ENCODE measurements at places on chromosomes 7 and 10.

DNA sequence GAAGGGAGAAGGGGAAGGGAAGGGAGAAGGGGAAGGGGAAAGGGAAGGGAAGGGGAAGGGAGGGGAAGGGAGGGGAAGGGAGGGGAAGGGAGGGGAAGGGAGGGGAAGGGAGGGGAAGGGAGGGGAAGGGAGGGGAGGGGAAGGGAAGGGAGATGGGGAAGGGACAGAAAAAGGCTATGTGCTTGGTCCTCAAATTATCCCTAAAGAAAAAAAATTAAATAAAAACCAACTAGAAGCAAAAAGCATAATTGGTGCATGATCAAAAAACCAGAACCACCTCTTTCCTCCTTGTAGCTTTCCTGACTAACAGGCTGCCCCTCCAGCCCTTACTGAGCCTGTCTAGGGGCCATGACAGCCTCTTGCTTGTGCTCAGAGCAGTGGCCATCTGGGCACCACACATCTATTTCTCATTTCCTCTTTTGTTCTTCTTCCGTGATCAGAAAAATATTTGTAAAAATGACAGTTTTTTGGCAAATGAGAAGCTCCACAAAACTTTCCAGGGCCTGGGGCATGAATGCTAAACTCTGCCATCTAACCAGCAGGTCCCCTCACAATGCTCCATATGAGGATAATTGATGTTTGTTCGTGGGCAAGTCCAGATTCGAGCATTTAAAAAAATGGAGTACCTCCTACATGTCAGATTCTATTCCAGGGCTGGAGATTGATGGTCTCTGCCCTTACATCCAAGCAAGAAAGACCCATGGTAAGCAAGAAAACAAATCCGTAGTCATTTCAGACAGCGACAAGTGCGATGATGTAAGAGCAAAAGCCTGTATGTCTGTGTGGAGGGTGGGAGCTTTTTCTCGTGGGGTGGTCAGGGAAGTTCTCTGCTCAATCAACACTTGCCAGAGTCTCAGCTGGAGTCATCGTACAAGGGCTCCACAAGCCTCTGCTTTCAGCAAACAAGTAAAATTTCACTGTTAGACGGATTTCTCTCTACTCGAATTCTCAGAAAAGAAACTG lies 320.9 kb downstream of the WDR11 start:
- no peak for DNase-seq

GRCh38 chr10:9452056-9452455 lies 1397.6 kb downstream of the GATA3 start:
- no peak for DNase-seq

DNA sequence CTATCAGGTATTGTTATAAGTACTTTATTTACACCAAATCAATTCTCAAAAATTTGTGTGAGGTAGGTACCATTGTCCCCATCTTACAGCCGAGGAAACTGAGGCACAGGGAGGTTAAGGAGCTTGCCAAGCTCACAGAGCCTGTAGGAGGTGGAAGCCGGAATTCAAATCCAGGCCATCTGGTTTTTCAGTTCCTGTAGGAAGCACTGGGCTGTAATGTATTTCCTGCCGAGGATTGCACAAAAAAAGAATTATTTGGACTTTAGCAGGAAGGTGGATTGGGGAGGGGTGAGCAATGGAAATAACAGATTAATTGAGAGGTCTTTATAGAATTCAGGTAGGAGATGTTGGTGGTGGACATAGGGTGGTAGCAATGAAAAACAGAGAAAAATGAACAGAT lies 315.3 kb upstream of the AUTS2 start:
- DNase-seq, result no peak

- no peak for DNase-seq
These were observed 214.2 kb downstream of the ZNF248 start for GRCh38 chr10:37643187-37643586.

DNA sequence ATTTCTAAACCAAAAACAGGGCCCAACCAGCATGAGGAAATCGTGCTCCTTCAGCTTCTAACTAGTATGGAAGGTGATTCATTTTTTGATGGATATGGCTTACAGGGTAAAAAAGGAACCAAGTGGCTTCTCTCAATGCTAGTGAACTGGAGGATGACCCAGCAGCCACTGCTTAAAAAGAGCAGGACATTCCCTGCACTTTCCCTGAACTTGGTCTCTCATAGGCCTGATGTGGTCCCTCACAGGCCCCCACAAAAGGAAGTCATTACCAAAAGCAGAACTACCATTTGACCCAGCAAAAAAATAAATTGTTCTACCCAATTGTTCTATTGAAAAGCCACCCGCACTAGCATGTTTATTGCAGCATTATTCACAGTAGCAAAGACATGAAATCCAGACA lies 188.8 kb downstream of the CALN1 start:
- DNase-seq, result no peak

GRCh38 chr10:17547060-17547459 lies 70.1 kb downstream of the HACD1 start:
- DNase-seq, result no peak

GRCh38 chr10:90846746-90847145 lies 11.1 kb downstream of the HTR7 start:
- no peak for DNase-seq

- DNase-seq, result no peak
These were observed 61.4 kb downstream of the SYPL1 start for GRCh38 chr7:106050746-106051117.

GRCh38 chr10:122301055-122301810 lies 30.1 kb downstream of the BTBD16 start:
- no peak for DNase-seq

- DNase-seq, result no peak
These were observed 348.0 kb downstream of the GPAM start for GRCh38 chr10:111835574-111835973.
